KBM-7 (cell line): ENCODE measurements at places on chromosomes 4 and X.

- DNase-seq, result peak; percentile 28
Observed at GRCh38 chrX:17737986-17738713, 857 bp downstream of the SCML1 start.

DNA sequence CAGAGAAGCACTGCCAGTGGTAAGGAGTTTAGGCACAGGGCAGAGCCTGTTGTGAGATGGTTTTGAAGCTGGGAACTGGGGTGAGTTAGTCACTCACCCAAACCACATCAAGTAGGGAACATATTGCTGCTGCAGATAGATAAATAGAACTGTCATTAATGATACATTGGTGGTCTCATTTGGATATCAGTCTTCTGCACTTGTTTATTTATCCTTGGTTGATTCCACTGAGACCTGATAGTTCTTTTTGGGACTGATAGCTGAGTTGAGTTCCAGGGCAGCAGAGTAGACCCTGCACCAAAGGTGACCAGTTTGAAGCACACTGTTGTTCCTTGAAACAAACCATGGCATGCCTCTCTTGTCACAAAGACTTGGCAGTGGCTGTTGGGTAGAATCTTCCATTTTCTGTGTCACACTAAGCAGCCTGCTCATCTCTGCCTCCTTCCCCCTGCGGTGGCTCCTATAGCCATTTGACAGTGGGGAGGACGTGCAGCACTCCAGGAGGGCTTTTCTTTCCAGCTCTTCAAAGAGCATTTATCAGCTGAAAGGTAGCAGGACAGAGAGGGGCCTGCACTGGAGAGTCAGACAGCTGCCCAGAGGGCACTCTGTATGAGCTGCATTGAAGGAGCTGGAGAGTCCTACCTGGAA lies 59.7 kb upstream of the TMEM164 start:
- DNase-seq, result no peak

DNA sequence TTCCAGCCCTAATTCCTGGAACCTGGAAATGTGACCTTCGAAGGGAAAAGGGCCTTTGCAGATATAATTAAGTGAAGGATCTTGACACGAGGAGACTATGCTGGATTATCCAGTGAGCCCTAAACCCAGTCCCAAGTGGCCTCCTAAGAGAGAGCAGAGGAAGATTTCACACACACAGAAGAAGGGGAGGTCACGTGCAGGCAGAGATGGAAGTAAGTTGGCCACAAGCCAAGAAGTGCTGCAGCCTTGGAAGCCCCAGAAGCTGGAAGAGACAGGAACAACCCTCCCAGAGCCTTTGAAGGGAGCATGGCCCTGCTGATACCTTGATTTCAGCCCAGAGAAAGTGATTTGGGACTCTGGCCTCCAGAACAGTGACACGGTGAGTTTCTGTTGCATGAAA lies 51.9 kb downstream of the EVC2 start:
- DNase-seq, result no peak

GRCh38 chr4:85166318-85166717 lies 199.8 kb upstream of the WDFY3 start:
- no peak for DNase-seq

GRCh38 chr4:151409470-151410313 lies 716 bp downstream of the FHIP1A start:
- no peak for DNase-seq

- no peak for DNase-seq
Observed at GRCh38 chr4:187176261-187176910, 452.7 kb upstream of the FAT1 start.
